Occipital lobe (tissue), 3 donors: ENCODE measurements at places on chromosomes 11 and 22. TPM values are rescaled to one million over a fixed set of nuclear protein-coding genes. Genes with fewer than 3 reads are reported as not detected.

DNA sequence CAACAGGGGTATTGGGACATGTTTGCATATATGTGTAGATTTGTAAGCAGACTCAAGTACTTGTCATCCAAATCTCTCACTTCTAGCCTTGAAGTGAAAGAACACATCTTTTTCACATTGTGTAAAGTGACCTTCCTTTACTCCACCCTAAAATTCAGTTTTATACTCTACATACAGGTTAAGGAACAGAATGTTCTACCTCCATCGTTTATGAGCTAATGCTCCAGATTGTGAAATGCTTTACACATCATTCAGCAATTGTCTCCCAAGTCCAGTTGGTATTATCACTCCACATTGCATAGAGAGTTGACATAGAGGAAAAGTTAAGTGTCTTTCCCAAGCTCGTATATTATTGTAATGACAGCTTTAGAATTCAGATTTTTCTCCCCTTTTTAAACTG, 46.1 kb upstream of the BLID start:
- no peak for DNase-seq

DNA sequence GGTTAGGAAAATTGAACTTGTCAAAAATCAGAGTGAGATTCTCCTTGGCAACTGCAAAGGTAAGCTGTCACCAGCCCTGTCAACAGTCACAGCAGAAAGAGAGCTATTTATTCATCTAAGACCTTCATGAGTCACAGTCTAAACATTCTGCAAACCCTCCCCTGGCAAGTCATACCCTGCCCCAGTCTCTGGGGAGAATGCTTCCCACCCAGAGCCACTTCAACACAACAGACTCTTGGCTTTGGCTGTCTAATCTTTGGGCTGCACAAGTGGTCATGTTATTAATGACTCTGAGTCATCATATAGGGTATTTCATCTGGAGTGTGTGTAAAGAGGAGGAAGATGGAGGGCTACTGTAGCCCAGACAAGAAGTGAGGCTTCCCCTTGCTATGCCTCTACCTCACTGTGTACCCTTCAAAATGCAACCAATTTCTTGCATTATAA, 153.4 kb downstream of the CCDC34 start:
- no peak for DNase-seq

DNA sequence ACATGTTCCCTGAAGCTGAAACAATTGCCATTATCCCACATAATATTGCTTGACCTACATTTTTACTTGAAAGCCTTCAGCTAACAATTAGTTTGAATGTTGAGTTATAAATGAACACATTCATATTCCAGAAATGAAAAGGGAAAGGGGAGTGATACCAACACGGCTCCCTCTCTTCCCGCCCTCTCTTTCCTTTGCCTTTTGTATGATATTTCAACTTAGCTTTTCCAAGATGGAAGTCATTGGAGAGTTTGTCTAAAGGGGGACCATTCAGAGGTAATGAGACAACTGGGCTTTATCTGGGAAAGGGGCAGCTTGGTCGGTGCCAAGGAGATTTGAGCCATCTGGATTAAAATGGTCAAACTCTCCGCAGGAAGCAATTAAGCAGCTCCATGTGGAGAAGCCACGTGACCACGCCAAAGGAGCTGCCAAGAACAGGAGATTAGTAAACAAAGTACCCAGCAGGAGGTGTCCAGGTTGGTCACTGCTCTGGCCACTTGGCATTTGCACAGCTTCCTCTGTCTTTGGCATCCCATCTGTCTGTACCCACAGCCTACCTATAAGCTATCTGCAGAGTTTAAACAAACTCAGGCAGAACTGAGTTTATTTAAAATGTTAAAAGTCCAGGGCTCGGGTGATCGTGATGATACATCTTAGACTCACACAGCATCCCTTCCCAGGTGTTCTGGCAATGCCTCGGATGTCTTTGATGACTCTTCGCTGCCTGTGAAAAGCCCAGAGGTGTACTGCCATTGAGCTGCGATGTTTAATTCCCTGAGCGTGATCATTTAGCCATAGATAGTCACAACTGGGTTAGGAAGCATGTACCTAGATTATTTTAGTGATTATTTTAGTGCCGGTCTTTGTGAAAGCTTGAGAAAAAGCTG, 735.9 kb downstream of the NTM start:
- no peak for DNase-seq

- no peak for DNase-seq
Measured at GRCh38 chr11:12123273-12123672, 12.9 kb downstream of the MICAL2 start.

DNA sequence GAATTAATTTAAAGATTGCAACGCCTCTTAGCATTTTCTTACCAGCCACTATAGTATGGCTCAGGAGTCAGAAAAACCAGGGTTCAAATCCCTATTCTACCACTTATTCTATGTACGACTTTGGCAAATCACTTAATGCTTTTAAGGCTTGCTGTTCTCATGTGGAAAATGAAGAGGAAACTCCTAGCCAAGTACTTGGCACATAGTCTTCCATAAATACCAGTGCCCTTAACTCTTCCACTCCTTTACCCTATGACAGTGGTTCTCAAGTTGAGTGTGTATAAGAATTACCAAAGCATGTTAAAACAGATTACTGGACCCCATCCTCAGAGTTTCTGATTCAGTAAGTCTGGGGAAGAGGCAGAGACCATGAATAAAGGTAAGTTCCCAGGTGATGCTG, 107.6 kb downstream of the RBFOX2 start:
- DNase-seq, result no peak

GRCh38 chr11:126268361-126268707, 361 bp downstream of the SRPRA start:
- DNase-seq, result no peak

GRCh38 chr11:107825875-107826274, 32.7 kb downstream of the SLC35F2 start:
- DNase-seq, result no peak

DNA sequence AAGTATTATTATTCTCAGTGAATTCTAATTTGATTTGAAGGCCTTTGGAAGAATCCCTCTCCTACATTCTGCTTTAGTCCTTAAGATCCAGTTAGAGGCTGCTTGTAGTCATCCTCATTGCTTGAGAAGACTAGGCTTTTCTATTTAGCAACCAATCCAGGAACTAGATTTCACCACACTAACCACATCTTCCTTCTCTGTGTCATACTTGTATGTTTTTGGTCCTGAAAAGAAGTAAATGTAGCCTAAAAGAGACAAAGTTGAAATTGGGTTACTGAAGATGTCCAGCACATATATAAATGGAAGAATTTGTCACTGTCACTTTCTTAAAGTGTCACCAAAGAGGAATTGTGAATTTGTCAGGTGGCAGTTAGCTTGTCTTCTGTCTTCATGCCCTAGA, 46.6 kb upstream of the MMP7 start:
- DNase-seq, result no peak

- DNase-seq, result no peak
Measured at GRCh38 chr11:102734650-102735049, 9.9 kb upstream of the MMP8 start.

- no peak for DNase-seq
Measured at GRCh38 chr22:44661659-44662569, 40.1 kb upstream of the PRR5 start.

DNA sequence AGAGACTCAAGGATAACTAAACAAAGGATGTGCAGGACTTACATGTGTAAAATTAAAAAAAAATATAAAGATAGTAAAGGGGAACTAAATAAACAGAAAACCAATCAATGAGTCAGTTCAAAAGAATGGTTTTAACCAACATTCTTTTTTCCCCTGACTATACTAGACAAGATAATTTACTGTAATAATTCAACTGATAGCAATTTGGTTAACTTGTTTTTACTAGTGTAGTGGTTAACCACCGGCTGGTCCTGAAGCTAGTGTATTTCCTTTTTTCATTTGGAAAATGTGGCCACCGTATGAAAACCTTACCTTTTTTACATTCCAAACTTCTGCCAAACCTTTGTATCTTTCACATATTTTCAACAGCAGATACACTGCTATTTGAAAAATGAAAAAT, 123.1 kb downstream of the ARHGAP42 start:
- no peak for DNase-seq

DNA sequence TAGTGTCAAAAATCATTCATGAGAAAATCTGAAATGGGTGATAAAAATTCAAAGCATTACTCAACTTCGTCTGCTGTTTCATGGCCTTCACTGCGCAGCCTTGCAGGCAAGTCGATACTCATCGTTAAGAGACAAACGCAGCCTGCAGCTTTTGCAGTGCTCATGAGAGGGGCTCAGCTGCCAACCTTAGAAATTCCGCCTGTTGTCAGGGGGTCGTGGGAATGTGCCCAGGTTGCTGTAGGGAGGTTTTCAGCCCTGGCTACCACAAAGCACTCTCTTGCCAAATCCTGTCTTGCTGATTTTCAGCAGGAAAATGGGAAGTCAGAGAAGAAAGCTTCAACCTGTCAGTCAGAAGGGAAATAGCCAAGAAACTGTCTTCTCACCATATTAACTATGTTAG, 25.4 kb upstream of the GRAMD1B start:
- no peak for DNase-seq

The MS4A3 gene
- 0.16 TPM for total RNA-seq

The SLC17A6 gene
- 21.2 TPM for total RNA-seq

The PNPLA3 gene
- total RNA-seq, result 12.8 TPM

The HORMAD2 gene
- 0.78 TPM for total RNA-seq

The SYTL2 gene
- total RNA-seq, result 7.0 TPM
